ENCODE measurements at places on chromosomes 11 and 22. TPM values are rescaled to one million over a fixed set of nuclear protein-coding genes. Genes with fewer than 3 reads are reported as not detected.

KCNJ5 gene
- total RNA-seq = 0.17 TPM

HPS4 gene
- total RNA-seq = 36.0 TPM

SCGB1A1 gene
- total RNA-seq = not detected

KRTAP5-4 gene
- total RNA-seq = not detected

TIMM10B gene
- 61.5 TPM for total RNA-seq

CRYBA4 gene
- not detected for total RNA-seq

CHRNA10 gene
- 0.56 TPM for total RNA-seq

OR51E1 gene
- total RNA-seq = not detected

APBB1 gene
- total RNA-seq = 46.9 TPM

FXYD6 gene
- total RNA-seq = 0.98 TPM

CALCA gene
- not detected for total RNA-seq

FAM111B gene
- 0.11 TPM for total RNA-seq

MCAT gene
- 17.9 TPM for total RNA-seq

USP2 gene
- total RNA-seq = 0.43 TPM

DNA sequence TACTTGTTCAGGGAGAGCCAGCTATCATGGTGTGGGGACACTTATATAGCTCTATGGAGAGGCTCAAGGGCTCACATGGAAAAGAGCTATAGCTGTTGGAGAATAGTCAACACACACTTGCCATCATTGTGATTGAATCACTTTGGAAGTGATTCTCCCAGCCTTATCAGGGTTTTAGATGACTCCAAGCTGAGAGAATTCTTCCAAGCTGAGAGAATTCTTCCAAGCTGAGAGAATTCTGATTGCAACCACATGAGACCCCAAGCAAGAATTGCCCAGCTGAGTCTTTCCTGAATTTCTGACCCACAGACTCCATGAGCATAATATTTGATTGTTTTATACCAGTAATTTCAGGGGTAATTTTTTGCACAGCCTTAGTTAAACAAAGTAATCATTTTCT, 1318.3 kb upstream of the RAG2 start:
- no peak for DNase-seq

DNA sequence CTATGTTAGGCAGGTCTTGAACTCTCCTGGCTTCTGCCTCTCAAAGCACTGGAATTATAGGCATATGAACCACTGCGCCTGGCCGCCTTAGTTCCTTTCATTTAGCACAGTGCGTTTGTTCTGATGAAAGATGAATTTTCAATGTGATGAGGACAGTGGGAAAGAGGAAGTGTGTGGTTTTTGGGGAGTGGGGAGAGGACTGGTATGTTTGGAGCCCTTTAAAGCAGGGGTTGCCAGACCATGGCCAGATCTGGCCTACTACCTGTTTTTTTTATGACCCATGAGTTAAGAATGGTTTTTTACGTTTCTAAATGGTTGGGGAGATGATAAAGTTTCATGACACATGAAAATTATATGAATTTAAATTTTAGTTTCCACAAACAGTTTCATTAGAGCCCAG, 12.5 kb downstream of the ATXN10 start:
- DNase-seq = no peak

GRCh38 chr11:102144357-102145355, 34.4 kb downstream of the YAP1 start:
- no peak for DNase-seq

GRCh38 chr11:11946180-11946579, 62.2 kb downstream of the DKK3 start:
- no peak for DNase-seq

DNA sequence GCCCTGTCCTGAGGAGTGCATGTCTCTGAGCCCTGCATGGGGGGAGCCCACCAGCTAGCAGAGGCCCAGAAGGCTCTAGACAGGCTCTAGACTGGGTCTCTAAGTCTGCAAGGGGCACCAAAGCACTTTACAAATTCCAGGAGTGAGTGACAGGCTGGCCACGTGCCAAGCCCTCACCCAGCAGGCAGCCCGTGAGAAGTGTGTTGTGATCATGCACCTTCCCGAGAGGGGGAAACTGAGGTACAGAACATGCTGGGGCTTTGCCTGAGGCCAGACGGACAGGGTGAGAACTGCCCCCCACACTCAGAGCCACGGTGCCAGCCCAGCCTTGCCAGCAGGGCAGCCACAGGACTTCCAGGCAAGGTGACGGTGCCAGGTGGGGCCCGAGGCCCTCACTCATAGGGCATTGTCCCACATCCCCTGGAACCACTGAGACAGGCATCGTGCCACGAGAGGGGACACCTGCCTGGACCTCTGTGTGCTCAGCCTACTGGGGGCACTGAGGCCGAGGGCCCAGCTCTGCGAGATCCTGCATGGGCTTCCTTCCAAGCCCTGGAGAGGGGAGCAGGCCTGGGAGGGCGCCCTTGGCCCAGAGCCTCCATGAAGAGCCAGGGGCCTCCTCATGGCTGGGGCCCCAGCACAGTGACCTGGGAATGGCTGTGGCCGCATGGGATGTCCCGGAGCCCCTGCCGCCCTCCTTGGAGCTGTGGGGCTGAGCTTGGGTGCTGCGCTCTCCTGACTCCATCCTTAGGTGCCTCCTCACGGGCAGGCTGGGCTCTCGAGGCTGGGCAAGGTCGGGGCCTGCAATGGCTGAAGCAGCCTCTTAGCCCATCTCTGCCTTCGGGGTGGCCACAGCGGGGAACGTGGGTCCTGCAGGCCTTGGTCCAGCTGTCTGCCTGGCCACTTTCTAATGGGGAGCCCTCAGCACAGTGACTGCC, 121.5 kb downstream of the KCNQ1OT1 start:
- DNase-seq = no peak

DNA sequence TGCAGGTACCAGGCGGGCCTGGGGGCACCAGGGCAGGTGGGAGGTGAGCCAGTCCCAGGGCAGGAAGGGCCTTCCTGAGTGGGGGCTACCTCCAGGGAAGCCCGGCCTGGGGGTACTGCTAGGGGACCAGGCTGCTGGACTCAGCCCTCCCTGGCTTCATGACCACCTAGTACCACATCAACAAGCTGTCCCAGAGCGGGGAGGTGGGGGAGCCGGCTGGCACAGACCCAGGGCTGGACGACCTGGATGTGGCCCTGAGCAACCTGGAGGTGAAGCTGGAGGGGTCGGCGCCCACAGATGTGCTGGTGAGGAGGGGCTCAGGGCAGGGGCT, 6.7 kb downstream of the TRPT1 start:
- DNase-seq = no peak

GRCh38 chr22:33983558-33983957, 63.3 kb upstream of the LARGE1 start:
- no peak for DNase-seq

DNA sequence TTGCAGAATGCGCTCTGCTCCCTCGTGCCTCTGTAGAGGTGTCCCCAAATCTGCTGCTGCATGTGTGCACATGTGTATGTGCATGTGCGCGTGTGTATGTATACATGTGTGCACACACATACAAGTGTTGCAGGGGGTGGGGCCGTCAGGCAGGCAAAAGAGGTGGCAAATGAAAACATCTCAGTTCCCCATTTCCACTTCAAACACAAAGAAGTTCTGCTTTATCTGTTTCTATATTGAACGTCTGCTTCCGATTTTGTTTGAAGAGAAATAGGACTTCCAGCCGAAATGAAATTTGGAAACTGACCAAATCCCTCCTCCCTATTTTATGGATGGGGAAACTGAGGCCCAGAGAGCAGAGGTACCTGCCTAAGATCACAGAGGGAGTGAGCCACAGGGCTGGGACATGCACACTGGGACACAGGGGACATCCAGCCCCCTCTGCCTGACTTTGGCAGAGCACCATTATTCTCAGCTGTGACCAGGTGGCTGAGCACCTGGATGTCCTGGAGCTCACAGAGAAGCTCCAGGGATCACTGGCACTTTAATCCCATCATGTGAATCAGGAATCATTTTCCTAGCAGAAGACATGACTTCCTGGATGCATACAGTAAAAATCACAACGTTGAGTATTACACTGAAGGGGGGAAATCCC, 41.2 kb upstream of the ALX4 start:
- DNase-seq = no peak

GRCh38 chr22:39208013-39208680, 36.6 kb downstream of the PDGFB start:
- no peak for DNase-seq

GRCh38 chr22:44448271-44448830, 49.7 kb downstream of the RTL6 start:
- DNase-seq = no peak

DNA sequence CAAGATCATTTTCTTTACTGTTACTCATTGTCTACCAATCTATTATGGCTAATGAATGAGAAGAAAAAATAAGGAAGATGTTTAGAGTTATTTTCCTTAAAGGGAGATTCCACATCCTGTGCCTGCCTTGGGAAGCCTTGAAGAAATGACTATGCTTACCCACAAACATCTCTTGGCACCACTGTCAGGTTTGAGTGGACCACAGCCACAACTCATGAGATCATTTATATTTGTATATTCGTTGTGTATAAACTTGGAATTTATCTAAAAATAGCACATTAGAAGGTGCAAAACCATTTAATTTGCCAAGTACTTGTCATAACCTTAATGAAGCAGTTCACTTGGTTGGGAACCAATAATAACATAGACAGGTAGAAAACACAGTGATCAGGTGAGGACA, 740.8 kb downstream of the DLG2 start:
- DNase-seq = no peak

DNA sequence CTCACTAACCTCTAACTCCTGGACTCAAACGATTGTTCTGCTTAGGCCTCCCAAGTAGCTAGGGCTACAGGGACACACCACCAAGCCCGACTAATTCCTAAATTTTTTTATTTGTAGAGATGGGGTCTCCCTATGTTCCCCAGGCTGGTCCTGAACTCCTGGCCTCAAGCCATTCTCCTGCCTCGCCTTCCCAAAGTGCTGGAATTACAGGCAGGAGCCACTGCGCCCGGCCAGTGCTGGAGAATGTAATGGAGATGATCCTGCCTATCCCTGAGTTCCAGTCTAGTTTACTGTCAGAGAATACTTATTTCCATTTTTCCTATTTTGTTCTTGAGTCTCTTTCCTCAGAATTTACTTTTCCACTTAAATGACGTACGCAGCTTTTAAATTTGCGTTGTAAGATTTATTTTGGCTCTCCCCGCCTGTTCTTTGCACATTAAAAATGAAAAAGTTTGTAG, at the start of gene CHEK1:
Gene CHEK1 (plus strand): TSS at position 408 of the 458 bp plus-strand sequence. CDS start 1,606 bp downstream, outside the sequence.
- no peak for DNase-seq

GRCh38 chr22:19645391-19645790, 68.9 kb upstream of the SEPTIN5 start:
- no peak for DNase-seq

- no peak for DNase-seq
Measured at GRCh38 chr11:30314625-30315024, 8.3 kb upstream of the ARL14EP start.

- DNase-seq = no peak
Measured at GRCh38 chr11:116053548-116053919, 549.3 kb upstream of the CADM1 start.

DNA sequence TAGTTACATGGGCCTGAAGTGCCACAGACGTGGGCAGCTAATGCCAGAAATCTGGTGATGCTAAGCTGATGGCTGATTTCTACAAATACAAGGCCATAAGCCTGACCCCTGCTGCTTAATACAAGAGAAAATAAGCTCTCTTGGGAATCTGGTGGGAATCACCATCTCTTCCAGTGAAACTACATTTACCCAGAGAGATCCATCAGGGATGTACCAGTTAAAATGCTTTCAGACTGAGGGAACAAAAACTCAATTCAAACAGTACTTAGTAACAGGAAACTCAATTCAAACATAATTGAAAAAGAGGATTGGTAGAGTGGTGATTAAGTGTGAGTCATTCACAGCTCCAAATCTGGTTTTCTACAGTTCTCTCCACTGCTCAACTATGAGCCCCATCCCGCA, 1.7 kb upstream of the CAVIN3 start:
- no peak for DNase-seq

GRCh38 chr11:126328001-126328390, 24.1 kb downstream of the DCPS start:
- no peak for DNase-seq

GRCh38 chr11:12206529-12206928, 96.1 kb downstream of the MICAL2 start:
- no peak for DNase-seq

GRCh38 chr11:8047382-8047781, 33.6 kb upstream of the TUB start:
- no peak for DNase-seq

DNA sequence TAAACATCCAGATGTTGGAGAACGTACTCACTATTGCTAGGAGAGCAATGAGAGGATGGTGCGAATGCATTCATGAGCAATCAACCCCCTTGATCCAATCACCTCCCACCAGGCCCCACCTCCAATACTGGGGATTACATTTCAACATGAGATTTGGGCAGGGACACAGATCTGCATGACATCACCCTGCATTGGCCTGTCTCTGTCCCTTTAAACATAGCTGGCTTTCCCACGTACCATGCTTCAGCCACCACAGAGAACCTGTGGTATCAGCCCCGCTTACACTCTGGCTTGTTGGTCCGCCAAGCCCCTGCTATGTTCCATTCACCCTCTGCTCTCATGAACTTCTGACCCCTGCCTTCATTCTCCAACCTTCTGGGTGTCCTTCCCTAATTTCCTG, 157.5 kb upstream of the E2F8 start:
- DNase-seq = no peak

DNA sequence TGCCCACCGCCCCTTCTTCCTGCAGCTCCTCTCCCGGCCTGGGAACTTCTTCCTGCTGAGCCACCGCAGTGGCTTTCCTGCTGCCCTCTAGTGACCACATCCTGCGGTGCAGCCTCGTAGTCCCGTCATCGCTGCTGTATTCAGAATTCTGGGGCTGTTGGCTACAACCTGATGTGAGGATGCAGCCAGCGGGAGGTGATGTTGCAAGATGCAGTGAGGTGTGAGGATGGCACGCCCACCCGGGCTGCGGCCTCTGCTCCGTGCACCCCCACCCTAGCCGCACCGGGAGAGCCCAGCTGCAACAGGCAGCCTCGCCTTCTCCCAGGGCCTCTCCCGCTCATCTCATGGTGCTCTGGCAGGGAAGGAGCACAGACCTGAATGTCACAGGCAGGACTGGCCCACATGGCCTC, 10.1 kb downstream of the CHST1 start:
- peak; percentile 21 for DNase-seq

DNA sequence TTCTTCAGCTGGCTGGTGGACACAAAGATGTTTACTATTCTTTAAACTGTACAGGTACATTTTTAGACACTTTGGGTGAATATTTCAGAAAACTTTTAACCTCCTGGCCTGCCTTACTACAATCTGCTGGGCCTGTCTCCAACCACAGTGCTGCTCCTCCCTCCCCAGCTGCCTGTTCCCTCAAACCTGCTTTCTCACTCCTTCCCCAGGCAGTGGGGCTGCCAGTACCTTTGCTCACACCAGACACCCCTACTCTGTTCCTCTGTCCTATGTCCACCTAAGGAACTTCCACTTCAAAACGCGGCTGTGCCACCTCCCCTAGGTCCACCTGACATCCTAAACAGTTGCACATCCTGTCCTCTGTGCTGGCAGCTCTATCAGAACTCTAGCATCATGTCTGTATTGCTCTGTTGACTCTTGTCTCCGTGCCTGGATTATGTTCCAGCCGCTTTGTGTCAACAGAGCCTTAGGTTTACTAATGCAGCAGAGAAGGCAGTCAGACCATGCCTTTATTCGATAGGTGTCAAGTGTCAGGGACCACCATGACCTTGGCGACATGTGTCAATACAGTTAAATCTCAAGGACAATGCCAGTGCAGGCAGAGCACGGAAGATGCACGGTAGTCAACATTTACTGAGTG, 13.4 kb downstream of the ZP1 start:
- no peak for DNase-seq

All from naive thymus-derived CD4-positive, alpha-beta T cell (primary cell).